ENCODE measurements at places on chromosomes 16 and 17.

- DNase-seq = no peak
Measured at GRCh38 chr17:2250140-2251095, 53.2 kb downstream of the SMG6 start.

GRCh38 chr17:29588562-29589411, 661 bp downstream of the GIT1 start:
- DNase-seq = no peak

DNA sequence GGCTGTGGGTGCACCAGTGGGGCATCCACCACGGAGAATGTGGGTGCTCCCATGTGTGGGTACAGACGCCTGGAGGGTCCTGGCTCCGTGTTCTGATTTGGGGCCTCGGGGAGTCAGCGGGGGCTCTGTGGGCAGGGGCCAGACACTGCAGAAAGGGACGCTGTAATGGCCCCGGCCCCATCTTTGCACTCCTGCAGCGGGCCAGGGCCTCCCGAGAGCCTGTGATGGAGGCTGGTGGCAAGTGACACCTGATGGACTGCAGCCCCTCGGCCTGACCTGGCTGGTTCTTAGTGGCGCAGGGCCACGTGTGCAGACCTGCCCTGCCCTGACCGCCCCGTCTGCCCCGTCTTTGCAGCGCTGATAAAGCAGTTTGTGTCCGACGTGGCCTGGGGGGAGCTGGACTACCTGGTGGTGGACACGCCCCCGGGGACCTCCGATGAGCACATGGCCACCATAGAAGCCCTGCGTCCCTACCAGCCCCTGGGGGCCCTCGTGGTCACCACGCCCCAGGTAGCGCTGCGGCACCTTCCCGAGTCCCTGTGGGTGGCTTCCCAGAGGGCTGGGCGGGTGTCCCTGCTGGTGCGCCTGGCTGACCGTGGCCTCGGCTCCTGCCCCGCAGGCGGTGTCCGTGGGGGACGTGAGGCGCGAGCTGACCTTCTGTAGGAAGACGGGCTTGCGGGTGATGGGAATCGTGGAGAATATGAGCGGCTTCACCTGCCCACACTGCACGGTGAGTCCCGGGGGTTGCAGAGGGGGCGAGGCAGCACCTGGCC, 4.7 kb downstream of the NUBP2 start:
- no peak for DNase-seq

DNA sequence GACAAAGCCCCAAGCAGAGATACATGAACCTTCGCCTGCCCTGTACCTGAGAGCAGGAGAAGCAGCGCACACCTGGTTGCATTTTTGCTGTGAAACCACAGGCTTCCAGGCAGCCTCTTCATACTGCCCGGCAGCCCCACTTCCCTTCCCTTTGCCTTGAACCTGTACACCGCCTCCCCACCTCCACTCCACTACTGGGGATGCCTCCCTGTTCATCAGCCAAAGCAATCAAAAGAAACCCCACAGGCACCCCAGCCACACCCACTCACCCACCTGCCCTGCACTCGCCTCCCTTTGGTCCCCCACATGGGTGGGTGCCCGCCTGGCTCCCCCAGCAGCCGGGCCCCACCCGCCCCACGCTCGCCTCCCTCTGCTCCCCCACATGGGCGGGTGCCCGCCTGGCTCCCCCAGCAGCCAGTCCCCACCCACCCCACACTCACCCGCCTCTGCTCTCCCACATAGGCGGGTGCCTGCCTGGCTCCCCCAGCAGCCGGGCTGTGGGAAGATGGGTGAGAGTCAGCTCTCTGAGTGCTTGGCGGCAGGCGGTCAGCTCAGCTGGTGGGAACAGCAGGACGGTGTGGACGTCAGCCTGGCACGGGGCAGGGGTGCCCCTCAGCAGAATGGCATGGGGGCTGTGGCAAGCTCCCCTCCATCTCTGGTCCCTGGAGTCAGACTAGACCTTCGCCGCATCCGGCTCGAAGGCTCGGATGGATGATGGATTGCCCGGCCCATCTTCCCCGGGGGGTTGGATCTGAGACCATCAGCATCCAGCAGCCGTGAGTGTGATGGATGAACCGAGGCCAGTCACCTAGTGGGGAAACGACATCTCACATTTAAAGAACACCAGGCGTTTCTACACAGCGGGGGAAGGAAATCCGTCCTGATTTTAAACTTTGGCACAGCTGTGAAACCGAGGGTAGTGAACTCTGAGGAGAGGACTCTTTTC, 135.6 kb downstream of the BANP start:
- DNase-seq = no peak

DNA sequence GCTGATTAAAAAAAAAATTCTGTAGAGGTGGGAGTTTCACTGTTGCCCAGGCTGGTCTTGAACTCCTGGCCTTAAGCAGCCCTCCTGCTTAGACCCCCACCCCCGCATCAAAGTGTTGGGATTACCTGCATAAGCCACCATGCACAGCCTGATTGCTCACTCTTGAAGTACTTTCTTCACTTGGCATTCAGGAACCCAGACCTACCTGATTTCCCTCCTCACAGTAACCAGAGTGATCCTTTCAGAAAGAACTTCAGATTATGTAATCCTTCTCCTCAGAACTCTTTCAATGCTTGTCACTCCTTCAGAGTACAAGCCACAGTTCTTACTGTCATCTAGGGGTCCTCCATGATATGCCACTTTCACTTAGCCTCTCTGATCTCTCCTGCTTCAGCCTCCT, 1.4 kb downstream of the EFCAB13 start:
- no peak for DNase-seq

GRCh38 chr16:64754279-64754678, 367.6 kb downstream of the CDH11 start:
- DNase-seq = no peak

- no peak for DNase-seq
Measured at GRCh38 chr17:77489893-77490255, 349.1 kb downstream of the SEC14L1 start.

GRCh38 chr16:56286809-56287208, 95.5 kb downstream of the GNAO1 start:
- DNase-seq = no peak

DNA sequence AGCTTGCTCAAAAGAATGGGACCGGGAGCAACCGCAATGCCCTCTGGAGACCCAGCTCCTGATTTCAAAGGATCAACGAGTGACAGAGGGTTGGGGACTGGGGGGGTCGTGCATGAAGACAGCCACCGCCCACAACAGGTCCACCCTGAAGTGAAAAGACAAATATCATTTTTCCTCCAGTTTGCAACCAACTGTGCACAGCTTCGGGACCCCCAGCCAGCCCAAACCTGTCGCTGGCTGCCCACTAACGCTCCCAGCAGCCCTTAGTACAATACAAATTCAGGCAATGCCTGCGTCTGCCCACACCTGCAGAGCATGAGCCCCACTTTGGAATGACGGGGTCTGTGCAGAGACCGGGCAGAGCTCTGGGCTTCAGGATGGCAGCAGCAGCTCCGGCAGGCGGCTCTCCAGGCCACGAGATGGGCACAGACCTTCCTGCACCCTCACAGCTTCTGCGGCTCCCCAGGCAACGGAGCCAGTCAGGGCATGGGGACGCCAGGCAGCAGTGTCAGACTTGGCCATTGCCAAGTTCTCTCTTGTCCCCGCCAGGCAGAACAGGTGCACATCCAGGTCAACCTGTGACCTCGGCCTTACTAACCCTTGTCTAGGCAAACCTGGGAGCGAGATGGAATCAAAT, 60.1 kb downstream of the TBC1D16 start:
- DNase-seq = no peak

Data from stimulated activated CD4-positive, alpha-beta T cell treated with anti-CD3 and anti-CD28 coated beads, Interleukin-1b, Interleukin-23, amount 100 ng/mL, for 1 hour (primary cell).